Stimulated activated CD4-positive, alpha-beta T cell treated with anti-CD3 and anti-CD28 coated beads, Interleukin-15, amount 100 ng/mL, for 24 hours (primary cell): ENCODE measurements at places on chromosomes 5 and 9.

DNA sequence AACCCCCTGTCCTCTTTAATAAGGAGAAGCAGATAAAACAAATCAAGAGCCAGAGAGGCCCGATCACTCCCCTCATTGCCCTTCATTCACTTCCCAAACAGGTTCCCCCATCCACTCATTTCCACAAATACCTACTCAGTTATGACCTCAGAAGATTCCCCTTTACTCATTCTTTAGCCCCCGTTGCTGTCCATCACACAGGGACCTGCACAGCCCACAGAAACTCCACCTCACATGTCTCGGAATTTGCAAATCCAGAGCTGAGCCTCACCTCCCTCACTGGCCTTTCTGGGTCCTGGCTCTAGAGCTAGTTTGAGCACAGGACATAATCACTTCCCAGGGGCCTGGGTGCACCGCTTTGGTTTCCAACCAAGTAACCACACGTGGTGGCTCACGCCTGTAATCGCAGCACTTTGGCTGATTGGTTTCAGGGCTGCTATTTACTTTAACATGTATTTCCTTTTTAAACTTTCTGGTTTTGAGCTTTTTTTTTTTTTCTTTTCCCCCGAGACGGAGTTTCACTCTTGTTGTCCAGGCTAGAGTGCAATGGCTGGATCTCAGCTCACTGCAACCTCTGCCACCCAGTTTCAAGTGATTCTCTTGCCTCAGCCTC is 17.8 kb downstream of the ATP6V0E1 start:
- peak; percentile 26 for DNase-seq

DNA sequence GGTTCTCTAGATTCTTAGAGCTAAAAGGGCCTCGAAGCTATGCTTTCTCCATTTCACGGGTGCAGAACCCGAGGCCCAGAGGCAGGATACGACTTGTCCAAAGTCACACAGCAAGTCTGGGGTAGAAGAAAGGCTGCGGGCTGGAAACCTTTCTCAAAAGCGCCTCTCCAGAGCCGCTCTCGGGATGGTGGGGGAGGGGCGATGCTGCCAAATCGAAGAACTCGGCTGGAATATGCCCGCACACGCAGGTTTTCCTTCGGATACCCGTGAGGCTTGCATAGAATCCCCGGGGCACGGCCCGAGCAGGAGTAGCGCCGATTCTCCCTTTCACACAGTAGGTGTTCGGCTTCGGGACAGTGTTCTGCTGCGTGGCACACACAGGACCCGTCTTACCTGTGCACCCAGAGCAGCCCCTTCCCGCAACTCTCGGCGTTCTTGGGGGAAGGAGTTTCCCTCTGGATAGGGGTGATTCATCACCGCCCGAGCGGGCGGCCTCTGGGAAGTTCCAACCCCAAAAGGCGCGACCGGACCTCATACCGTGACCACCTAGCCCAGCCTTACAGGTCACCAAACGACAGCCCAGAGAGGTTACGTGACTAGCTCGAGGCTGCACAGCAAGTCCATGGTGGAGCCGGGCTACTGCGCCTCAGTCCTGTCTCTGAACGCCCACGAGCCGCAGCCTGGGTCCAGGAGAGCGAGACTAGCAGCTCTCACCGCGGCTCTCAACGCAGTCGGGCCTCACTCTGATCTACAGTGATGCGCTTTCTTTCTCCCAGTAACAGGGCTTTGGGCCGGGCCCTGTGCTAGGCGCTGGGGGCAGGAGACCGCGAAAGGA is 4.1 kb downstream of the PAX5 start:
- DNase-seq: peak; percentile 29

DNA sequence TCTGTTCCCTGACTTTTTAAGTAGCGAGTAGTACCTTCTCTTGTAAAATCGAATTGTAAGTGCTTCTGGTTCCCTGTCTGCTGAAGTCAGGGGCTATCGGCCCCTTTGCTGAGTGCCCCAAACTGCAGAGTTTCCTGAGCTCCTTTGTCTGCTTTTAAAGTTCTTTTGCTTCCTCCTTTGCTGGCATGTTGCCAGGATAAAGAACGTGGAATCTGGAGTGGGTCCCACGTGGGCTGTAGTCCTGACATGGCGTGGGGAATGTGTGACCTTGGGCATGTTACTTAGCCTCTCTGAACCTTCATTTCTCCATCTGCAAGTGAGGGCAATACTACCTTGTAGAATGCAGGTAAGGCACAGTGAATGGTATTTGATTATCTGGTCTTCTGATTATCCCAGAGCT is 13.7 kb upstream of the ODF2 start:
- DNase-seq: no peak

- DNase-seq: no peak
These were observed 134.0 kb upstream of the RASEF start for GRCh38 chr9:83196946-83197345.

- DNase-seq: no peak
These were observed 84.0 kb upstream of the AGXT2 start for GRCh38 chr5:35131723-35132122.

GRCh38 chr5:93331863-93332262 is 249.2 kb downstream of the NR2F1-AS1 start:
- no peak for DNase-seq

DNA sequence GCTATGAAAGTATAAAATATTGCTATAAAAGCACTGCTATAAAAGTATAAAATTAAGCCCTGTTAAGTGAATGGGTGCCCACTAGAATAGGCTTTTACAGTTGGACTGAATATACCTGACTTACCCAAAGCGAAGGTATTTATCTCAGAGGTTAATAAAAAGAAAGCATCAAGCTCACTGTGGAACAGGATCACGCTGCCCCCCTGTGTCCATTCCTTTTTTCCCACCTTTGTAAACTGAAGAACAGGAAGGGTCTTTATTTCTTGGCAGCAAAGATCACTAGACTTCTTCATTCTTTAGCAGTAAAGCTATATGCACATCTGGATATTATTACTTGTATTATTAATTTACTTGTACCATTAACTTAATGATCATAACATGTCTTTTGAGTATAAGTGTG is 22.1 kb upstream of the PLPP6 start:
- peak; percentile 34 for DNase-seq

DNA sequence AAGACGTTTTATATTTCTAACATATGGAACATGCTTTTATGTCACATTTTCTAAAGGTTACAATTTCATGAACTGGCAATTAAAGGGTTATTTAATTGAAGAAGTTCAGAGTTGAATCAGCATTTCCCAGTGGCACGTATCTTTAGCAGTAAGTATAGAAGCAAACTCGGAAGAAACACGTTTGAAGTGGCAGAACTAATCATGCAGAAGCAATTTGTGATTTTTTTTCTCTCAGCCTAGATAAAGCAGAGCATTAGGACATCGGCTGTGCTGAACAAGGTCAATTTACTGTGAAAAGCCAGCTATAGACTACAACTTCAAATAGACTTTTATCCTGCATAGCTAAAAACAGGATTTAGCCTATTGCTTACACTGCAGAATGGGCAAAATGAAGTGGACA is 104.7 kb downstream of the ISL1 start:
- DNase-seq: no peak

- no peak for DNase-seq
These were observed 27.3 kb upstream of the FANCC start for GRCh38 chr9:95344735-95345325.

DNA sequence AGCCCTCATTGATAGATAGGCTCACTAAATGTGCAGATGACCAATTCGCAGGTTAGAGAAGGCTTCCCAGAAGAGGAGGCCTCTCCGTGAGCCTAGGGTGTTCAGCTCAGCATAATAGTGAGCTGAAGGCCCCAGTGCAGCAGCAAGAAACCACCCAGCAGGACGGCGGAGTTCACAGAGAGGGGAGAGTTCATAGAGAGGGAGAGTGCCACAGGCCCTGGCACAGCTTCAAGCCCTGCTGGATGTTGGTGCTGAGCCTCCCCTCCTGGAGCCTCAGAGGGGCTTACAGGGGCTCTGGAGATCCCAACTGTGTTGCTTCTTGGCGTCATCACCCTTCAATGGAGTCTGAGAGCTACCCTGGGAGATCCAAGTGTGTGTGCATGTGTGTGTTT is 2.1 kb downstream of the SLC22A5 start:
- no peak for DNase-seq

DNA sequence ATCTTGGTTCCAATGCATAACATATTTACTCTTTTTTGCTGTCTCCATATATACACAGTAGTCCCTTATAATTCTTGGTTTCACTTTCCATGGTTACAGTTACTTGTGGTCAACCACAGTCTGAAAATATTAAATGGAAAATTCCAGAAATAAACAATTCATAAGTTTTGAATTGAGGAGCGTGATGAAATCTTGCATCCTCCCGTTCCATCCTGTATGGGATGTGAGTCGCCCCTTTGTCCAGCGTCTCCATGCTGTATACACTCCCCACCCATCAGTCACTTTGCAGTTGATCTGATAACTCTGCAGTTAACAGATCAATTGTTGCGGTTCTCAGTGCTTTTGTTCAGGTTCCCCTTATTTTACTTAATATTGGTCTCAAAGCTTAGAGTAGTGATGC is 11.5 kb upstream of the FAF2 start:
- DNase-seq: no peak

DNA sequence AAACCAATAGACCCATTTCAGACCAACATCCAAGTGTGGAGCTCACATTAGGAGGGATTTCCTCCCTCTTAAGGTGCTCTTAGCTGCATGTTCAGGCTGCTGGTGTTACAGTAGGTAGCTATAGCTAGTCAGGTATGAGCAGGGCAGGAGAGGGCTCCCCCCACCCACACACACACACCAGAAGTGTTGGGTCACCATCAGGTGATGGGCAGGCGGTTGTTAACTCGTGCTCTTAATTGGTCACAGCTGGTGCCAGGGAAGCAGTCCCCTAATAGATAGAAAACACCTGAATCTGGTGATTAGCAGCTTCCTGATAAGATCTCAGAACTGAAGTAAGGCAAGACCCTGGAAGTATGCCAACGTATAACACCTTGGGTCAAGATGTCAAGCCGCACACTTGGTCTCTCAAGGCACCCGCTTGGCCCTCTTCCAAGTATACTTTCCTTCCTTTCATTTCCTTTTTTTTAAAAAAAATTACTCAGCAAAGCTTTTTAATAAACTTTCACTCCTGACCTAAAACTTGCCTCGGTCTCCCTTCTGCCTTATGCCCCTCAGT is 532.4 kb downstream of the DNAH5 start:
- no peak for DNase-seq

DNA sequence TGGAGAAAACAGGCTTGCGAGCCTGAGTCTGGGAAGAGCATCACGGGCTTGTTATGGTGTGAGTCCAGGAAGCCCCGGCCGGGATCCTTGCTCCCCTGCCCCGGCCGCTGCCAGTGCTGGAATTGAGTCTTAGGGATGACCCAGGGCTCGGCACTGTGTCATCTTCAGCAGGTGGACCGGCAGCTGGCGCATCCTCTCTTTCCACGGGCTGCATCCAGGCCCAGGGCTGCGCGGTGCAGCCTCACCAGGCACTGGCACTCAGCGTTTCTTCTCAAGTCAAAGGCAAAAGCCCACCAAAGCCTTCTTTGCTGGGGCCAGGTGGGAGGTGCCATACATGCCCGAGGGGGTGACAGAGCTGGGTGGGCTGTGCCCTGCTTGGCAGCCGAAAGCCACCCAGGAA is 46.6 kb downstream of the COL5A1 start:
- DNase-seq: no peak

DNA sequence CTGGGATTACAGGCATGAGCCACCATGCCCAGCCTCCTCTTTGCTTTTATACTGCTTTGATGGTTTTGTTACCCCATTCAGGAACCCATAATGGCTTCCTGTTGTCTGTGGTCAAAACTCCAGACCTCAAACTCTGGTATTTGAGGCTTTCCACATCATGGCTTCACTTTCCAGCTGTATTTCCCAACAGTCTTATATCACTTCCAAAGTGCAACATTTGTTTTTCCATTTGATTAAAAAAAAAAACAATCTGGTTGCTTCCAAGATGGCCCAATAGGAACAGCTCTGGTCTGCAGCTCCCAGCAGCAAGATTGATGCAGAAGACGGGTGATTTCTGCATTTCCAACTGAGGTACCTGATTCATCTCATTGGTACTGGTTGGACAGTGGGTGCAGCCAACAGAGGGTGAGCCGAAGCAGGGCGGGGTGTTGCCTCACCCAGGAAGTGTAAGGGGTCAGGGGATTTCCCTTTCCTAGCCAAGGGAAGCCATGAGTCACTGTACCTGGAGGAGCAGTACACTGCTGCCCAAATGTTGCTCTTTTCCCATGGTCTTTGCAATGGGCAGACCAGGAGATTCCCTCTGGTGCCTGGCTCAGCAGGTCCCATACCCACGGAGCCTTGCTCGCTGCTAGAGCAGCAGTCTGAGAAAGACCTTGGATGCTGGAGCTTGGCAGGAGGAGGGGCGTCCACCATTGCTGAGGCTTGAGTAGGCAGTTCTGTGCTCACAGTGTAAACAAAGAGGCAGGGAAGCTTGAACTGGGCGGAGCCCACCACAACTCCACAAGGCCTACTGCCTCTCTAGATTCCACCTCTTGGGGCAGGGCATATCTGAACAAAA is 458.4 kb downstream of the KDM4C start:
- DNase-seq: peak; percentile 61

GRCh38 chr5:170056561-170057267 is 49.0 kb upstream of the FOXI1 start:
- no peak for DNase-seq

- no peak for DNase-seq
These were observed 115.7 kb downstream of the SUSD1 start for GRCh38 chr9:112059145-112059965.

- DNase-seq: peak; percentile 34
These were observed 291.8 kb upstream of the DAB2 start for GRCh38 chr5:39716532-39717028.

GRCh38 chr5:68464424-68464823 is 248.9 kb downstream of the PIK3R1 start:
- DNase-seq: peak; percentile 73
